ENCODE measurements at places on chromosomes 1 and 21. TPM values are rescaled to one million over a fixed set of nuclear protein-coding genes. Genes with fewer than 3 reads are reported as not detected.

Gene LIPI
- not detected for total RNA-seq

Gene ADAM30
- total RNA-seq, result not detected

Gene TMOD4
- not detected for total RNA-seq

Gene TDRD10
- not detected for total RNA-seq

Gene PTGER3
- 1.6 TPM for total RNA-seq

Gene SERINC2
- 17.7 TPM for total RNA-seq

Gene SPATA45
- not detected for total RNA-seq

Gene UQCRHL
- total RNA-seq, result 2.0 TPM

Gene CD5L
- not detected for total RNA-seq

Gene FCAMR
- not detected for total RNA-seq

Gene RBM11
- total RNA-seq, result not detected

Gene FAM163A
- total RNA-seq, result not detected

Gene LZIC
- total RNA-seq, result 34.1 TPM

Gene ASPM
- 58.0 TPM for total RNA-seq

Gene PSEN2
- total RNA-seq, result 24.1 TPM

Data from placental pericyte (primary cell).